ENCODE measurements at places on chromosomes 1 and 21.

DNA sequence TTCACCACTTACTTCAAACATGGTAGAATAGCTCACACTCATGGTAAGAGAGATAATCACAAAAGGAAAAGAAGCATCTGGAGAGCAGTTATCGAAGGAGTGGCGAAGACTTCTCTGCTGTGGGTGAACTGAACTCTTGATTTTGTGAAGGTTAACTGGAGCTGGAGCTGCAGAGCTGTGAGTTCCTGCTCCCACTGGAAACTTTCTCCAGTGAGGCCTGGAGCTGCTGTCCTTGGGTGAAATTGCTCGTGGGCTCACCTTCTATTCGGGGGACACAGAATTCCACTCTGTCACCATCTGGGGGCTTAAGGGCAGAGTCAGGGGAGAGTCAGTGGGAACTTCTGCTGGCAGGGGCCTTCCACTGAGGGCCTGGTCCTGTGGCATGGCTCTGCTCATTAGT, 45.9 kb downstream of the MAB21L3 start:
- H3K27ac ChIP-seq: no peak overlapping the region
- H3K4me3 ChIP-seq: no peak overlapping the region
- no peaks in the 10 kb centered on the region for H3K36me3 ChIP-seq

GRCh38 chr1:5917591-5918274, 74.5 kb downstream of the NPHP4 start:
- H3K27me3 ChIP-seq: no peaks in the 10 kb centered on the region
- DNase-seq: no peak

DNA sequence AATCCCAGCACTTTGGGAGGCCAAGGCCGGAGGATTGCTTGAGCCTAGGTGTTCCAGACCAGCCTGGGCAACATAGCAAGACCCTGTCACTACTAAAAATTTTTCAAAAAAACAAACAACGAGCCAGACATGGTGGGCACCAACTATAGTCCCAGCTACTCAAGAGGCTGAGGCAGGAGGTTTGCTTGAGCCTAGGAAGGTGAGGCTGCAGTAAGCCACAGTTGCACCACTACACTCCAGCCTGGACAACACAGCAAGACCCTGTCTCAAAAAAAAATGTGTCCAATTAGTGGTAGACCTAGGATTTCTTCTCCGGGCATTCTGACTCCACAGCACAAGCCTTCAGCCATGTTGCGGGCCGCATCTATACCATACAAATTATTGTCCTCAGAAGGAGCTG, 6.7 kb upstream of the IGSF8 start:
- no peak overlapping the region for H3K27ac ChIP-seq
- peaks cover 10% of the 10 kb centered on the region for H3K4me1 ChIP-seq
- no peaks in the 10 kb centered on the region for H3K36me3 ChIP-seq
- no peak overlapping the region for H3K4me3 ChIP-seq
- H3K27me3 ChIP-seq: no peaks in the 10 kb centered on the region
- no peak for DNase-seq

DNA sequence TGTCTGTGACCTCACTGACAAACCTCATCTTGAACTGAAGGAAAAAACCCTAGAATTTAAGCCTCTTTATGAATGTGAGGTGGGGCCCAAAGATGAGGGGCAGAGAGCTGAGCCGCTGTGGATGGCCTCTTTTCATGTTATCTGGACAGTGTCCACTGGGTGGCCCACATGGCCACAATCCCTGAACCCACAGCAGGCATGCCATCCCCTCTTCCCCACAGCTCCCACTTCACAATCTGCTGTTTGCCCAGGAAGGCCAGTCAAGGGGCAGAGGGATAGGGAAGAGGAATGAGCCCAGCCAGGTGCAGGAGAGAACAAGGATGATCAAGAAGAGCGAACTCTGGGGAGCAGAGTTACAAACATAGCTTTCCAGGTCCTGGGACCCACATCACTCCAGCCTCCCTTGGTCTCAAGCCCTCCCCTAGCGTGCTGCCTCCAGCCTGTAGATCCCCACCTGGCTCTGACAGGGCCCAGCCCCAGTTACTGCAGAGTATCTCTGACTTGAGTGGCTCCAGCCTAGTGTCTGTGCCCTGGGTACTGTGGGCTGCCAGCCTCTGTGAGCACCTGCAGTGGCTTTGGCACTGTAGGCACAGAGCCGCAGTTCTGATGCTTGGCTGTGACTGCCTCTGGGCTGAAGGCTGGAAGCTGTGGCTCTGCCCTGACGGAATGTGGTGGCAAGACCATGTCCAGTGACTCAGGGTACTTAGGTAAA, 1.9 kb upstream of the SLFNL1 start:
- H3K36me3 ChIP-seq: peaks cover 11% of the 10 kb centered on the region
- no peak overlapping the region for H3K4me3 ChIP-seq
- no peak overlapping the region for H3K27ac ChIP-seq

DNA sequence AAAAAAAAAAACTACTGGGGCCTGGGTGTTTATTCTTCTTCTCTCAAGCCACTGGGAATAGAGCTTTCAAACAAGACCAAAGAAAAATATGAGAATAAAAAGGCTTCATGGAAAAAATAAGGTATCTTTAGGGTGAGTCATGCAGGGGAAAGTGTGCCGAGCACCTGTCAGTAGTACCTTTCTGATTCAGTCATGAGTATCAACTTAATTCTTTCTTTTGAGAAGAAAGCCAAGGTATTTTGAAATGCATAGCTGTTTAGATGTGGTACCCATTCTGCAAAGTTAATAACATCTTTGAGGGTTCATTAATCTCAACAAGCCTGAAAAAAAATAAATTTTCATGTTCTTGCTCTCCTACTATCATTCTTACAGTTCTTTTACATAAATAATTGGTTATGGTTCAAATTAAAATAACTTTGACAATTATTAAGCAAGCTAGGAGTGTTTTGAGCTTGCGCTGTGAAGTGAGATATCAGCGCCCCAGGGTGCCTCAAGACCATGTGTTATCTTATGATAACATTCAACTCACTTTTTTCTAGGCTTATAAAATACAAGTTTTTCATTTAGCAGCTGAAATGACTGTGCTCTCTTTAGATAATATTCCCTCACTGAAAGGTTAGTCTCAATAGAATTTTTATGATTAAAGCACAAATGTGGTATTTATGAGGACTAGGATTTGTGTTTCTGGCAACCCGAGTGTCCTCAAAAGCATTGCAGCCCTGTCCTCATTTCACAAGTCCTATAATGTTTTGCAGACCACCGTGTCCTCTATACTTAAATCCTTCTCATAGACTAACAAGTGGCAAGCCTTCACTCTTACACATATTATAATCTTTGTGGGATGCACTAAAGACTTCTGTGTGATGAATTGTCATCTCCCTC, 138.6 kb downstream of the SLC44A5 start:
- H3K27me3 ChIP-seq: no peaks in the 10 kb centered on the region
- DNase-seq: no peak
- H3K4me1 ChIP-seq: no peaks in the 10 kb centered on the region
- H3K4me3 ChIP-seq: no peak overlapping the region

All from keratinocyte (primary cell).